ENCODE measurements at places on chromosomes 6 and 20. TPM values are rescaled to one million over a fixed set of nuclear protein-coding genes. Genes with fewer than 3 reads are reported as not detected.
A peak's percentile ranks its signal among the peaks of the same experiment; 100 is the strongest.

Gene SAPCD1
- total RNA-seq, result 15.7 TPM

DNA sequence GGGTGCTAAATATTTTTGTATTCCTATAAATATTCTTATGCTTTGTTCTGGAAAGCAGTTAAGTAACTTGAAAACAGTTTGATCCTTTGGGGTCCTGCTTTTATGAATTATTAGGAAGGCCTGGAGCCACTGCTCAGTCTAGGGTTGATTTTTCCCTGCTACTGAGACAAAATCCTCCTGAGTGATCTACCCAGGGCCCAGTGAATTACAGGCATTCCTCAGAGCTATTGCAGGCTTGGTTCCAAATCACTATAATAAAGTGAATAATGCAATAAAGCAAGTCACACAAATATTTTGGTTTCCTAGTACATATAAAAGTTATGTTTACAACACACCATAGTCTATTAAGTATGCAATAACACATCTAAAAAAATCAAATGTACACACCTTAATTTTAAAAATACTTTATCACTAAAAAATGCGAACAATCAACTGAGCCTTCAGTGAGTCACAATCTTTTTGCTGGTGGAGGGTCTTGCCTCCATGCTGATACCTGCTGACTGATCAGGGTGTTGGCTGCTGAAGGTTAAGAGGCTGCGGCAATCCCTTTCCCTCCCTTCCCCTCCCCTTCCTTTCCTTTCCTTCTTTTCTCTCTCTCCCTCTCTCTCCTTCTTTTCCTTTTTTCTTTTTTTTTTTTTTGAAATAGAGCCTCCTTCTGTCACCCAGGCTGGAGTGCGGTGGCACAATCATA lies 43.0 kb downstream of the DNAAF9 start:
- no peak overlapping the region for H3K27ac ChIP-seq
- H3K4me1 ChIP-seq, result peaks cover 6% of the 10 kb centered on the region
- H3K27me3 ChIP-seq, result no peaks in the 10 kb centered on the region
- DNase-seq, result no peak
- no peaks in the 10 kb centered on the region for H3K36me3 ChIP-seq

GRCh38 chr20:64083378-64083803 lies 807 bp downstream of the LKAAEAR1 start:
- H3K27ac ChIP-seq, result no peak overlapping the region
- peak overlapping the region; percentile 88 for H3K4me3 ChIP-seq
- H3K36me3 ChIP-seq, result peaks cover 1% of the 10 kb centered on the region
- DNase-seq, result peak; percentile 82
- peaks cover 6% of the 10 kb centered on the region for H3K27me3 ChIP-seq
- H3K4me1 ChIP-seq, result peaks cover 33% of the 10 kb centered on the region

- H3K4me3 ChIP-seq, result peak overlapping the region; percentile 97
- peak overlapping the region; percentile 98 for H3K27ac ChIP-seq
- H3K36me3 ChIP-seq, result peaks cover 2% of the 10 kb centered on the region
- H3K4me1 ChIP-seq, result peaks cover 37% of the 10 kb centered on the region
- H3K27me3 ChIP-seq, result no peaks in the 10 kb centered on the region
Observed at GRCh38 chr20:59940956-59941294, 736 bp downstream of the FAM217B start.

Gene HTR1E
- not detected for total RNA-seq

DNA sequence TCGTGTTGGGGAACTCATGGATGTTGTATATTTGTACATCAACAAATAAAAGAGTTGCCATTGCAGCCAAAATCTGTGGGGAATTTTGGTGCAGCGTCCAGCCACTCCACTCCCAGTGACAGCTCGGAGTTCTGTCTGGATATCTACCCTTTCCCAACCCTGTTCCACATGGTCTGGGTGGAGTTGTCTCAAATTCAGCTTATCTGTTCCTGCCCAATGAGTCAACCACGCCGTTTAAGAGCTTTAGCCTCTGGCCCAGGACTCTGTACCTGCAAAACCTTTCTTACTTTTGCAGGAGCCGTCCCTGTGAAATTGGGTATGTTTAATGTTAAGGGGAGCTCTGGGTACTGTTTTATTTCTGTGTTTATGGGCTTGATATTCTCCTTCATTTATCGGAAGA lies 33.9 kb upstream of the OVOL2 start:
- H3K4me1 ChIP-seq, result no peaks in the 10 kb centered on the region
- no peak overlapping the region for H3K4me3 ChIP-seq
- DNase-seq, result no peak
- no peaks in the 10 kb centered on the region for H3K36me3 ChIP-seq

Gene CD83
- 26.6 TPM for total RNA-seq

Gene NRN1
- 2.5 TPM for total RNA-seq

DNA sequence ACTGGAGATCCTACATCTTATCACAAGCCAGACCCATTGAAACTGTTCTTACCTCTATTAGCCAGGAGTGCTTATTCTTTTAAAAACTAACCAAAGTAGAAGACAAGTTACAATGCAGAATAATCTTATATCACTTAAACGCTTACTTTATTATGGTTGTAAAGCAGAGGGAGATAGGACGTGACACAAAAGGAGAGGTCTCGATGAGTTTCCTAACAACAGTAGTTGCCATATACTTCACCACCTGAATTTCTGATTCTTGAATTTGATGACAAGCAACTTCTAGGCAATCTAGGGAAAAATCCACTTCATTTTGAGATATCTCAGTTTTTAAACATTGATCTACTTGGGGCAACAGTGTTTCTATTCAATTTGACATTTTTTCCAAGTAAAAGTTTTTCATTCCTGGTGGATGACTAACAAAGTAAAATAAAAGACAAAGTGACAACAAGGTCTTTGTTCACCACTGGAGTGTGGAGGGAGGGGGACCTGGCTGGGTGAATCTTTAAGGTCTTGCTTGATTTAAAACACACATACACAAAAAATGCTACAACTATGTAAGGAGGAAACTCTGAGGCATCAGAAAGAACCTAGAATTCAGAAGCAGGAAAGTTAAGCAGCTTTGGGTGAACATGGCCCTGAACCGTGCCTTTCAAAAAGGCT lies 110.9 kb downstream of the SMLR1 start:
- no peaks in the 10 kb centered on the region for H3K27me3 ChIP-seq
- H3K27ac ChIP-seq, result no peak overlapping the region
- no peak for DNase-seq
- no peak overlapping the region for H3K4me3 ChIP-seq

Gene APMAP
- 70.2 TPM for total RNA-seq

DNA sequence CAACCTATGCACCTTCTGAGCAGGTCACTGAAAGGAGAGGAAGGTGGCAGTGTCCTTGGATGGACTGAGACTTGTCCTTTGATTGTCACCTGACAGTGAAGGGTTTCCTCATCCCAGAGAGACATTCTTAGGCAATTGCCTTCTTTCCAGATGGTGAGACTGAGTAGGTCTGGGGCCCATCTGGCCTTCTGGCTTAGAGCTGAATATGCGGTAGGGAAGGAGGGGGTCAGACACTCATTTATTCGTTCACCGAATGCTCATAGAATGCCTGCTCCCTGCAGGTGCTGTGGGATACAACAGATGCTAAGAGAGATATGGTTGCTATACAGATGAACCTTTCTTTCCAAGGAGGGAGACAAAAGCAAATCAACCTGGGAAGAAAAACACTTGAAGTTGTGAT lies 76.8 kb downstream of the BMP6 start:
- no peak overlapping the region for H3K4me3 ChIP-seq
- peaks cover 18% of the 10 kb centered on the region for H3K4me1 ChIP-seq
- H3K36me3 ChIP-seq, result no peaks in the 10 kb centered on the region
- H3K27me3 ChIP-seq, result peaks cover 52% of the 10 kb centered on the region
- H3K27ac ChIP-seq, result no peak overlapping the region

- DNase-seq, result no peak
- peaks cover 29% of the 10 kb centered on the region for H3K27me3 ChIP-seq
- H3K4me3 ChIP-seq, result no peak overlapping the region
Observed at GRCh38 chr6:44564906-44565524, 177.5 kb downstream of the CDC5L start.

- no peak overlapping the region for H3K4me3 ChIP-seq
- no peak overlapping the region for H3K27ac ChIP-seq
- H3K36me3 ChIP-seq, result no peaks in the 10 kb centered on the region
- peaks cover 6% of the 10 kb centered on the region for H3K27me3 ChIP-seq
- DNase-seq, result no peak
Observed at GRCh38 chr20:23315099-23315498, 35.5 kb upstream of the NXT1 start.

Gene CLPSL2
- not detected for total RNA-seq

DNA sequence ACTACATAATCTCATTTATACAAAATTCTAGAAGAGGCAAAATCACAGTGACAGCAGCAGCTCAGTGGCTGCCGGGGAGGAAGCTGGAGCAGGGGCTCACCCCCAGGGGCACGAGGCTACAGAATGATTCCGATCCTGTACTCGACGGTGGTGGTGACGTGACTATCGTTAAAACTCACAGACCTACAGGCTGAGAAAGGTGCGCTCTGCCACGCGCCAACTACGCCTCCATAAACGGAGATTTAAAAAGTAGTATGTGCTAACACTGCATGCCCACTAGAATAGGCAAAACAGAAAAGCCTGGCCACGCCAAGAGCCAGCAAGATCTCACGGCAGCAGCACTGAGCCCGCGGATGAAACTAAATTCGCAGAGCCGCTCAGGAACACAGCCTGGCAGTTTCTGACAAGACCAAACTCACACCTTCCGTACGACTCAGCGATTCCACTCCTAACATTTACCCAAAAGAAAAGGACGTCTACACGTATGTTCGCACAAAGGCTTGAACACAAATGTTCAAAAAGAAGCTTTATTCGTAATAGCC lies 25.2 kb downstream of the TAF4 start:
- DNase-seq, result no peak
- peaks cover 2% of the 10 kb centered on the region for H3K36me3 ChIP-seq
- H3K27me3 ChIP-seq, result no peaks in the 10 kb centered on the region
- no peak overlapping the region for H3K27ac ChIP-seq
- peaks cover 52% of the 10 kb centered on the region for H3K4me1 ChIP-seq

DNA sequence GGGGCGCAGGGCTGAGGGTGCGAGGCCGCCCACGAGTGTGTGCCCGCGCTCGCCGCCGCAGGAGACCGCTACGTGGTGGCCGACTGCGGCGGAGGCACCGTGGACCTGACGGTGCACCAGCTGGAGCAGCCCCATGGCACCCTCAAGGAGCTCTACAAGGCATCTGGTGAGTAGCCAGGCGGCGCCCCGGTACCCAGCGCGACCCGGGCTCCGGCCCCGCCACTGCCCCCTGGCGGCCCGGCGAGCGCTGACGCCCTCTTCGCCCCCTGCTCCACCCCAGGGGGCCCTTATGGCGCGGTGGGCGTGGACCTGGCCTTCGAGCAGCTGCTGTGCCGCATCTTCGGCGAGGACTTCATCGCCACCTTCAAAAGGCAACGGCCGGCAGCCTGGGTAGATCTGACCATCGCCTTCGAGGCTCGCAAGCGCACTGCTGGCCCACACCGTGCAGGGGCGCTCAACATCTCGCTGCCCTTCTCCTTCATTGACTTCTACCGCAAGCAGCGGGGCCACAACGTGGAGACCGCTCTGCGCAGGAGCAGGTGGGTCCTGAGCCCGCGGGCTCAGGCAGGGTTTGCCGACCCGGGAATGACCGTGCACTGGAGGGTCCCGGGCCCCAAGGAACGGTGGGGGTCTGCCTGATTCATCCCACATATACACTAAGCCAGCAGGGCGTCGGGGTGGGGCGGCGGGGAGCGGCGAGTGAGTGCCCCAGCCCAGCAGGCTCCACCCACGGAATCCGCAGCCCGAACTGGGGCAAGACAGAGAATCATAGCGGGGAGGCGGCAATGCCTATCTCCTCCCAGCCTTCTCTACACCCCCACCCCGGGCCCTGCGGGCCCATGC lies 17.4 kb downstream of the HSPA12B start:
- H3K4me3 ChIP-seq, result no peak overlapping the region
- peaks cover 21% of the 10 kb centered on the region for H3K4me1 ChIP-seq
- no peaks in the 10 kb centered on the region for H3K36me3 ChIP-seq
- DNase-seq, result peak; percentile 64
- no peak overlapping the region for H3K27ac ChIP-seq
- H3K27me3 ChIP-seq, result peaks cover under 1% of the 10 kb centered on the region

Gene NAA20
- total RNA-seq, result 72.5 TPM

DNA sequence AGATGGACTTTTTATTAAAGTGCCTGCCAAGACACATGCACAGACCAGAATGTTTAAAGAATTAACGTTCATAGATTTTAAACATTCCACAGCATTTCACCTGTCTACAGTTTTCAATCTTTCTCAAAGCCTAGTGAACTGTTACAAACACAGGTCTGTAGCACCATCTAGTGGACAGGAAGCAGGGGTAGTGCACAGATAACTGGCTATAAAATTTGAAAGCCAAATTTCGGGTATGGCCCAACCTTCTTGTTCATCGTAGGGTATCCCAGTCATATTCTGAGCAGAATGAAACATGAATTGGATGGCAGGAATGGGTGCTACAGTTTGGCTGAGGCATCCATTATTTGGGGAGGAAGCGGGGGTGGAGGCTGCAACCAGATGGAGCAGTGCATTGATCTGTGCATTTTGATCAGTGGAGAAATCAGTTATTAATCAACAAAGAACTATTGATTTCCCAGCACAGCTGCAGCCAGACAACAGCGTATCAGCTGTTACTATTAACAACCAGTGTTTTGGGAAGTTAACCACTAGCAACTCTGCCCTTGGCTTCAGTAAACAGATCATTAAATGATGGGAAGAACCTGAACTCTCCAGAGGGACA lies 56.1 kb upstream of the B3GAT2 start:
- no peaks in the 10 kb centered on the region for H3K36me3 ChIP-seq
- no peaks in the 10 kb centered on the region for H3K4me1 ChIP-seq
- peak; percentile 7 for DNase-seq
- no peak overlapping the region for H3K4me3 ChIP-seq
- H3K27ac ChIP-seq, result no peak overlapping the region

DNA sequence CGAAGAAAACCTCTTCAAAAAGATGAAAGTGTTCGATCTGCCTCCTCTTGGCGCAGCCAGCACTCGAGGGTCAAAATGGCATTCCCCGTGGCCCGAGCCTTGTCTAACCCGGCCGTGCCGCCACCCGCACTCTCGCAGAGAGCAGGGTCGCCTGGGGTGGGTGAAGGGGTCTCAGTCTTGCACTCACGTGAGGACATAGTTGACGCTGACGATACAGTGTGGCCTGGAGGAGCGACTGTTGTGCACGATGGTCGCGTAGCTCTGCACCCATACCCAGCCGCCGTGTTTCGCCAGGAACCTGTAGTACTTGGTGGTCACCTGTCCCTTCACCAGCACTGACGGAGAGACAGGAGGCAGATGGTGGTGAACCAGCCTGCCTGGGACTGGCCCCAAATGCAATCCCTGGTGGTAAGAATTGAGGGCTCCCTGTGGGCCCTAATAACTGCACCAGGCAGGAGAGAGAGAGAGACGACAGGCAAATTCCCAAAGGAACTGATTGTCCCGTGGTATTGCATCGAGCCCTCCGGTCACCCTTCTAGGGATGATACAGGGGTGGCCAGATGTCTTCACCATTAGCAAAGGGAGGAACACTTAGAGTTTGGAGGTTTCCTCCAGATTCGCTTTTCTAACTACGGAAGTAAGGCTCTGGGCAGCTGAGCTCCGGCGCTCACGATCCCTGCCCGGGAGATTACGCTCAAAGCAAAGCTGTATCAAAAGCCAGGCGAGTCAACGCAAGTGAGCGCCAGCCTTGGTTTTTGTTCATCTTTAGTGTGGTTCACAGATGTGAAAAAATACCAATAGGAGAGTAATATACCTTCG lies 17.4 kb downstream of the SIM1 start:
- DNase-seq, result no peak
- peaks cover 26% of the 10 kb centered on the region for H3K27me3 ChIP-seq
- peaks cover 24% of the 10 kb centered on the region for H3K4me1 ChIP-seq
- H3K36me3 ChIP-seq, result no peaks in the 10 kb centered on the region
- peak overlapping the region; percentile 54 for H3K4me3 ChIP-seq
- no peak overlapping the region for H3K27ac ChIP-seq

Gene SLC25A27
- 1.1 TPM for total RNA-seq

Data from activated T-cell treated with anti-CD3 and anti-CD28 coated beads, Interleukin-2, amount 50 U/mL, for 72 hours (primary cell).